ENCODE measurements at places on chromosomes 2 and 18. TPM values are rescaled to one million over a fixed set of nuclear protein-coding genes. Genes with fewer than 3 reads are reported as not detected.

DNA sequence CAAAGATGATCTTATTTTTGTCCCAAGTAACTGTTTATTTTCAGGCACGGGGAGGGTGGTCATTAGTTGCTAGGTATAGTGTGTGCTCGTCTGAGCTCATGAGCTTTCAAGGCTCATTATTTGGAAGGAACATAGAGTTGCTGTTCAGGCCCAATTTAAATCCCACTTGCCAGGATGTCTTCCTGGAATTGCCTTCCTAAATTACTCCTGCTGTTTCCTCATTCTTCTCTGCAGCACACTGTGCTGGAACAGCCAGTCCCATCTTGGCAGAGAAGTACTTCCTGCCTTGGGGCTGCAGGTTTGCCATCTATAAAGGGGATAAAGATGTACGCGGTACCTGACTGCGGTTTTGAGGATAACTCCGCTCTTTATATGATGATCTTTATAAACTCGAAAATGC lies 37.3 kb downstream of the GREB1 start:
- no peak for DNase-seq

GRCh38 chr2:239934571-239935171 lies 90.5 kb downstream of the NDUFA10 start:
- peak; percentile 54 for DNase-seq

GRCh38 chr2:228040995-228041394 lies 140.5 kb downstream of the SPHKAP start:
- DNase-seq: no peak

DNA sequence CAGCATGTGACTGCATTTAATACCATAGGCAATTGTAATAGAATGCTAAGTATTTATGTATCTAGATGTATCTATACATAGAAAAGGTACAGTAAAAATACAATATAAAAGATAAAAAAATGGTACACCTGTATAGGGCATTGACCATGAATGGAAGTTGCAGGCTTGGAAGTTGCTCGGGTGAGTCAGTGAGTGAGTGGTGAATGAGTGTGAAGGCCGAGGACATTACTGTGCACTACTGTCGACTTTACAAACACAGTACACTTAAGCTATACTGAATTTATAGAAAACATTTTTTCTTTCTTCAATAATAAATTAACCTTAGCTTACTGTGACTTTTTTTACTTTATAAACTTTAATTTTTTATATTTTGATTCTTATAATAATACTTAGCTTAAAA lies 8.9 kb downstream of the DIS3L2 start:
- no peak for DNase-seq

GRCh38 chr2:127054996-127055785 lies 51.8 kb downstream of the BIN1 start:
- DNase-seq: no peak

DNA sequence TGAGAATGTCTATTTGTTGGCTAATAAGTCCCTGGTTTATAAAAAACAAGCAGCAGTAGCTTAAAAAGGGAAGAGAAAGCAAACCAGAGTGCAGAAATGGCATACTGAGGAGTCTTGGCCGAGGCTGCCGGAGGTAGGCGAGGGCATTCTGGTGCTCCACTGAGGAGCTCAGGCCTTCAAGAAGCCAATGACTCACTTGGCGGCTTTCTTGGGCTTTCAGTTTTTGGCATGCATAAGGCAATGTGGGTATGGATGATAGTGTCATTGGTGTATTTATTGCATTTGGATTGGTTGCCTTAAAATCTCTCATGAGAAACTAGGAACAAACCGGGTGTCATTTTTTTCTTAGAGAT lies 119.6 kb upstream of the ARL5A start:
- no peak for DNase-seq

DNA sequence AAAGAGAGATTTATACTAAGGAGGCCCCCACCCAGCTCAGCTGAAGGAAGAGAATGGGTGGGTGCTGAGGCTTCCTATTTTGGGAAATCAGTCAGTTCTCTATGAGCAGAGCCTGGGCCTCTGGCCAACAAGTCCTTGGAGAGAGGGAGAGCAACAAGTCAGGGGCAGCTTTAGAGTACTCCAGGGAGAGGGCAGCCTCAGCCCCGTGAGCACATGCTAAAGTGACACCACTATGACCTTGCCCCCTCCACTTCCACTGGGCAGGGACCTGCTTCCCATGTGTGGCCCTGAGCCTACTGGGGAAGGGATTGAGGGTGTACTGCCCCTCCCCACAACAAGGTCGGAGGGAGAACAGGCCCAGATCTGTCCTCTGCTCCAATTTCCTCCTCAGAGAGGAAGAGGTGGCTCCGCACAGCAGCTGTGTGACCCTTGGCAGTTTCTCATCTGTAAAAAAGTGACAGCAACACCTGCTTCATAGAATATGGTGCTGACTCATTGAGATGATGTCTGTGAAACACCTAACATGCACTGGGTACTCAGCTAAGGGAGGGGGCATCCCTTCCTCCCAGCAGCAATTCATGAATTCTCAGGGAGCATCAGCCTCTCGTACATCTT lies 72.9 kb downstream of the CLHC1 start:
- no peak for DNase-seq

- DNase-seq: no peak
These were observed 251.6 kb downstream of the BCL2 start for GRCh38 chr18:63067939-63068338.

- DNase-seq: peak; percentile 99
These were observed 85.3 kb upstream of the RAB27B start for GRCh38 chr18:54742659-54743604.

TRAK2 gene
- total RNA-seq: 46.4 TPM

ZAP70 gene
- total RNA-seq: not detected

ALPG gene
- not detected for total RNA-seq

NCKAP5 gene
- 28.7 TPM for total RNA-seq

CYP27C1 gene
- total RNA-seq: under 0.01 TPM

FBXO36 gene
- total RNA-seq: 3.9 TPM

LYPD6 gene
- 5.2 TPM for total RNA-seq

Measured in fibroblast of villous mesenchyme (primary cell).